ENCODE measurements at places on chromosomes 5 and 9. TPM values are rescaled to one million over a fixed set of nuclear protein-coding genes. Genes with fewer than 3 reads are reported as not detected.

CDH18 gene
- polyA plus RNA-seq, result not detected

ANKRD31 gene
- not detected for polyA plus RNA-seq

NDOR1 gene
- polyA plus RNA-seq, result 10.3 TPM

ANKRD55 gene
- polyA plus RNA-seq, result 0.17 TPM

NPDC1 gene
- 0.36 TPM for polyA plus RNA-seq

PCDHB5 gene
- polyA plus RNA-seq, result not detected

TLR4 gene
- polyA plus RNA-seq, result 1.4 TPM

WDR38 gene
- not detected for polyA plus RNA-seq

SLC6A18 gene
- not detected for polyA plus RNA-seq

GCNT1 gene
- 4.8 TPM for polyA plus RNA-seq

XPA gene
- polyA plus RNA-seq, result 32.5 TPM

SPRY4 gene
- polyA plus RNA-seq, result not detected

SURF1 gene
- polyA plus RNA-seq, result 131 TPM

LHX6 gene
- polyA plus RNA-seq, result not detected

WWC1 gene
- not detected for polyA plus RNA-seq

PHF24 gene
- polyA plus RNA-seq, result not detected

Measured in immature natural killer cell (primary cell).